ENCODE measurements at places on chromosomes 1 and 21.

GRCh38 chr1:66261364-66261763 lies 272.6 kb upstream of the SGIP1 start:
- DNase-seq = no peak

DNA sequence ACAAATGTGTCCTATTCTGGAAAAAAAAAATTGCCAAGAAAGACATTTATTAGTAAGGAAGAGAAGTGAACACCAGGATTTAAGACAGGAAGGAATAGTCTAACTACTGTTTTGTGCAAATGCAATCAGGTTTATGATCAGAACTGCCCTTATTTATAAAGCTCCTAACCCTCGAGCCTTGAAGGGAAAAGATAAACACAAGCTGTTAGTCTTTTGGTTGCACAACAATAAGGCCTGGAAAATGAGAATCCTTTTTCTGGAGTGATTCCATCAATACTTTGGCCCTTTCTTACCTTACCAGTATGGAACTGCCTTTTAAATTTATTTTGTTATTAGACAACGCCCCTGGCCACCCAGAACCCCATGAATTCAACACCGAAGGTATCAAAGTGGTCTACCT lies 52.9 kb downstream of the SNRPE start:
- no peak for DNase-seq

GRCh38 chr1:175597969-175598765 lies 145.2 kb downstream of the TNR start:
- DNase-seq = no peak

- DNase-seq = no peak
Measured at GRCh38 chr1:208216062-208216461, 28.1 kb downstream of the PLXNA2 start.

GRCh38 chr21:33964706-33965325 lies 49.2 kb upstream of the ATP5PO start:
- no peak for DNase-seq

DNA sequence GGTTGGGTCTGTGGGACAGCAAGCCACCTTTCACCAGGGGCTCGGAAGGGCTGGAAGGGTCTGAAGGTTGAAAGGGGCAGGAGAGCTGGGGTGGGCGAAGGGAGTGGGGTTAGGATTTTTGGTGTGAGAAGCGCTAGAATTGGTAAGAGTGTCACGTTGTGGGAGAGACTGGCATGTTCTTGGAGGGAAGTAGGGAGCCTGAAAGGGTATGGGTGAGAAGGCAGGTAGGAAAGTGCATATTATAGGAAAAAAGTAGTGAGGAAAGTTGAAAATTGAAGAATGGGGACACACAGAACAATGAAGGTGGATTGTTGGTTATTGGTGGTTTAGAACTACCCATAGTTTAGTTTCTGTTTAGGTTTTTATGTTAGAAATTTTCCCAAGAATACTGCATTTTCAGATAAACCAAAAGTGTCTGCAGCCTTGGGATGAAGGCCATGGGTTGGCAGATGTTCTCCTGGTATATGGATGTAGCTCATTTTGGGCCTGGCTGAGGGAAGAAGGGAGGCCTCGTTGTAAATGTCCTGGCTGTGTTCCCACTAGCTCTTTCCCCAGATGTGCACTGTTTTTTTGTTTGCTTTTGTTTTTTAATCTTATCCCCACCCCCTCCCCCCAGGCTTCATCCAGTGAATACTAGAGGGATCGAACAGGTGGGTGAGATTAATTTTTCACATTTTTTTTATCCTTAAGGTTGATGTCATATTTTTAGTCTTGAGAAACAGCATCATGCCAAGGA lies 1.2 kb downstream of the LRRC42 start:
- DNase-seq = no peak

- no peak for DNase-seq
Measured at GRCh38 chr1:194300340-194300739, 1113.9 kb upstream of the B3GALT2 start.

- no peak for DNase-seq
Measured at GRCh38 chr1:54409156-54410142, 3.3 kb upstream of the SSBP3 start.

DNA sequence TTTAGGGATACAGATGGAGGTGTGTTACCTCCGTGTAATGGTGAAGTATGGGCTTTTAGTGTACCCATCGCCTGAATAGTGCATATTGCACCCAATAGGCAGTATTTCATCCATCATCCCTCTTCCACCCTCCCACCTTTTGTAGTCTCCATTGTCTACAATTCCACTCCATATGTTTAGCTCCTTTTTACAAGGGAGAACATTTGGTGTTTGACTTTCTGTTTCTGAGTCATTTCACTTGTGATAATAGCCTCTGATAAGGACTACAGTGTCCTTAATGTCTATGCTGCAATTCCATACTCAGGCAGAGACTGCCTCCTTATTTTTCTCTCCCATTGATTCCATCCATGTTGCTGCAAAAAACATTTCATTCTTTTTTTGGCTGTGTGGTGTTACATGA lies 48.7 kb downstream of the OVGP1 start:
- no peak for DNase-seq

GRCh38 chr1:30253807-30254440 lies 469.5 kb downstream of the MATN1 start:
- peak; percentile 73 for DNase-seq

GRCh38 chr1:159188375-159188788 lies 16.3 kb upstream of the ACKR1 start:
- peak; percentile 29 for DNase-seq

- no peak for DNase-seq
Measured at GRCh38 chr1:55040933-55041494, 1.7 kb downstream of the PCSK9 start.

GRCh38 chr1:194684636-194685035 lies 1498.2 kb upstream of the B3GALT2 start:
- no peak for DNase-seq

GRCh38 chr1:198162091-198162767 lies 5.4 kb downstream of the NEK7 start:
- no peak for DNase-seq

GRCh38 chr1:204896023-204896422 lies 25.4 kb downstream of the NFASC start:
- no peak for DNase-seq

GRCh38 chr1:46616277-46617107 lies at the start of gene MOB3C:
Gene MOB3C, minus strand, starts transcription at chr1:46616811. Its CDS starts 3,490 bp downstream, at chr1:46613321.
- peak; percentile 49 for DNase-seq

DNA sequence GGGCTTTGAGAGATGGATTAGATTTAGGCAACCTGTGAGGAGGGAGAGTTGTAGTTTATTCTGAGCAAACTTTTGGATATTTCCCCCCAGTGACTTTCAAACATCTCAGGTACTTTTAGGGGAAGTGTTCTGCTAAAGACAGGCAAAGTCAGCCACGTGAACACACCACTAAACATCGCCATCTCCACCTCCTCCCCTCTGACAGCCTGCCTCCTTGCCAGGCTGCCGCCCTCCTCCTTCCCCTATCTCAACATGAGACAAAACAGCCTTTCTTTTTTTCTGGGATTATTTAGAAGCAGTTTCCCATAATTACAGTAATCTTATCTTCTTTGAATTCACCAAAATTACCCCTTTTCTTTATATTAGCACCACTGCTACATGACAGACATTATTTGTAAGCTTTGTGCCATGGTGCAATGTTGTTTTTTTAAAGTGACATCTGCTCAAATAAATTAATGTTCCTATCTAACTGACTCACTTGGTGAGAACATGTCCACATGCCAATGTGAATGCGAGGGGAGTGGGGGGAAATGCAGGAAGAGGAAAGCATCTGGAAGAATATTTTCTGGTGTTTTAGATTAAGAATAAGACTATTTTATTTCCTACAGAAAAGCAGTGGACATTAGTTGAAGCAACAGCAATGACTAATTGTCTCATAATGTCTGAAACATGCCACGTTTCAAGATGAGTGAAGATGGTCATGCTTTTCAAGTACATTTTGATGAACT lies 147.8 kb upstream of the ATP1B1 start:
- DNase-seq = no peak

GRCh38 chr21:37757606-37758376 lies 158.5 kb downstream of the KCNJ6 start:
- DNase-seq = no peak

DNA sequence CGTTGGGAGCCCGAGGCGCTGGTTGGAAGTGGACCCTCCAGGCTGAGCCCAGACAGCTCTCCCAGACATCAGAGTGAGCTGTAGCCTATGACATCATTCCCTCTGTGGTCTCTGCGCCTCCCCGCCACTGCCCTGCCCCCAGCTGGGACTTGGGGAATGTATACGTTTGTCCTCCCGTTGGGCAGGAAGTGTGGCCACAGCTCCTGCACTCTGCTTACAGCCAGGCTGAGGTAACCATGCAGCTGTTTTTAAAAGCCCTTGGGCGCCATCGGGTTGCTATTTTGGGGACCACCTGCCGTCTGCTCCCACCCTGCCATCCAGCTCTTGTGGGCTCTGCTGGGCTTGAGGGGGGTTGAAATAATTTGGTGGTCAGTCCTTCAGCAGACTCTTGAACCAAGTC lies 7.8 kb downstream of the VASH2 start:
- DNase-seq = no peak

DNA sequence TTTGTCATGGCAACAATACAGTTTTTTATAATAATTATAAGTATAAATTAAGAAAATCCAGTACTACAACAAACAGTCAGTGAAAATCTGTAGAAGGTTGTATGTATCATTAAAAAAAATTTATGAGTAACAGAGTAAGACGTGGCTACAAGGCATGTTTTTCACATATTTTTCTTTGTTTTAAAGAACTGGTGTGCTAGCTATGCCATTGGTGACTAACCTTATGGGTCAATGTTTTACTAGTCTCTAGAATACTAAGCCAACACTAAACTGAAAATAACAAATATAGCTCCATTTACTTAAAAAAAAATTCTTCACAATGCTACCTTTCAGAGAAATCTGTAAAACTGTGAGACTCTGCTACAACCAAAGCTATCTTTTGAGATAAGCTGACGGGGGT lies 261.5 kb downstream of the ADGRL2 start:
- no peak for DNase-seq

DNA sequence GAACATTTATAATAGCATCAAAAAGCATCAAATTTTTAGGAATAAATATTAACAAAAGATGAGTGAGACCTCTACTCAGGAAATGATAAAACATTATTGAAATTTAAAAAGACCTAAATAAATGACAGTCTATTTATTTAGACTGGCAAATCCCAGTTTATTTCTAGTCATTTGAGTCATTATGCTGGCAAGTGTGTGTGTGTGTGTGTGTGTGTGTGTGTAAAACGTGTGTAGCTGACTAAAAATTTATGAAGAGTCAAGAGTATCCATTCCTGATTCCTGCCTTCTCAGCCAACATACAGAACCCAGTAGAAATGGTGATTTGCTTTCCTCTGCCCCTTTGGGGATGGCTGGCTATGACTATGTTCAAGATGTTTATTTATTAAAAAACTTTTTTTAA lies 46.2 kb downstream of the OSBPL9 start:
- DNase-seq = no peak

DNA sequence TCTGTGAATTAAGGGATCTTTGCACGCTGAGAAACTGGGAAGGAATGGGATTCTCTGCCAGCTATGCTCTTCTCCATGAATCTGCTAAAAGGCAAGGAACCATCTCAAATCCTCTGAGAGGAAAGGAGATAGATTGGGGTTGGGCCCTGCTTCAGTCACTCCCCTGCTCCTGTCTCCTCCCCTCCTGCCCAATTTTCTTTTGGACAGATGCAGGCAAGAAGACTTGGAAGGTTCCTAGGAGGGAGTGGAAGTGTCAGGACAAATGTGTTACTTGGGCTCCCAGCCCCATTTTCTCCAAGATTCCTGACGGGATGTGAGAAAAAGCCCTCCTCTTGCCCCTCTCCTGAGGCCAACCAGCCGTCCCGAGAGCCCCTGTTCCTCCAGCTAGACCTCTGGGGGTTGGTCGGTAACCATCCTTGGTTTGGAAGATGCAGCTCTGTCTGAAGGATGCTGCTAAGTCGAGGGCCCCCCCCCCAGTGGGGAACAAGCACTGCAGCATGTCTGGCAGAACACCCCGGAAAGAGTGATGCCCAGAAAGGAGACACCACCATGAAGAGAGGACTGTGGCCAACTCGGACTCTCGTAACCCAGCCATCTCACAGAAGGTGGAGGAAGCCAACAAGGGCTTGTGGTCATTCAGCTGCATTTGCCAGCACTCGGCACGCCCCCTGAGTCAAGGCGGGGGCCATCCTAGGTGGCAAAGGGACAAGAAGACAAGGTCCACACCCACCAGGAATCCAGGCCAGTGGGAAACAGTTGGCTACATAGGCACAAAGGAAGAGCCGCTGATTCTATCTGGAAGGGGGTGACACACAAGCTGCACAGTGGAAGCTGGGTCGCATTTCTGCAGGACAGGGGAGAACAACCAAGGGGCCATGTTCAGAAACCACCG lies 43.7 kb downstream of the CDK18 start:
- no peak for DNase-seq

GRCh38 chr1:56922070-56922469 lies 43.7 kb downstream of the C8B start:
- no peak for DNase-seq

- no peak for DNase-seq
Measured at GRCh38 chr1:58824753-58825389, 41.0 kb upstream of the JUN start.

DNA sequence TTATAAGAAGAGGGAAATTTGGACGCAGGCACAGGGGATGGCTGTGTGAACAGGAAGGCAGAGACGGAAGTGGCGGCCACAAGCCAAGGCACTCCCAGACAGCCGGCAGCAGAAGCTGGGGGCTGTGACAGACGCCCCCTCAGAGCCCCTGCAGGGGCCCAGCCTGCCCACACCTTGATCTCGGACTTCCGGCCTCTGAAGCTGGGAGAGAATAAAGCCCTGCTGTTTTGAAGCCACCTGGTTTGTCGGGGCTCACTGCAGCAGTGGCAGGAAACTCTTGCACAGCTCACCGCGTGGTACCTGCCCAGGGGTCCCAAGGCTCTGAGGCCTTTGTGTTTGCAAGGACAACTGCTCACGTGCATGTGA lies 13.7 kb downstream of the MEGF6 start:
- no peak for DNase-seq

- no peak for DNase-seq
Measured at GRCh38 chr1:116795482-116795829, 41.2 kb downstream of the CD2 start.

GRCh38 chr1:234543442-234544086 lies 64.6 kb upstream of the TARBP1 start:
- no peak for DNase-seq

DNA sequence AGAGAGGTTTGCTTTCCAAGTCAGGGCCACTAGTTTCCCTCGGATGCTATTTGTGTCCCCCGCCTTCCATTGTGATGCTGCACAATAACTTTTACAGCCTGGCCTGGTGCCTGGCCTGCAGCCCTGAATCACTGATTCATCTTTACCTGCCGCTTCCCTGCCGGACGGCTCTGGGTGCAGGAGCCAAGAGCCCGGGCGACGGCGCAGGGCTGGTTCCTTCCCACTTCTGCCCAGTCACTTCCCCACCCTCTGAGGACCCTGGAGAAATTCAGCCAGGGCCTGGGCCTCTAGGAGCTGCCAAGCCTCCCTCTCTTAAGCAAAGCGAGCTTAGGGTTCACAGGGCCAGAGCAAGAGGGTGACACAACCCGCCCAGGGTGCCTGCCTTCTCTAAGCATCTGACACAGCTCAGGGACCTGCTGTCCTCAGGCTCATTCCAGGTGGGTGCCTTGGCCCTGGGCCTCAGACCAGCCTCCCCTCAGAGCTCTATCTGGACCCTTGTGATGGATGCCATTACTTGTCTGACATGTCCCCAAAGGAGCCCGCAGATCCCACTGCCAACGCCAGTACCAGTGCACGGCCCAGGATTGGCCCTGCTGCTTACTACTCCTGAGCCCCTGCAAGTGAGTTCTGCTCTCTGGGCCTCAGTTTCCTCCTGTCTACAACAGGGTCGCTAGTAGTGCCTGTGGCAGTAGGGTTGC lies 381.0 kb upstream of the VAMP3 start:
- DNase-seq = no peak

Measured in A673 (cell line).